ENCODE measurements at places on chromosomes 7 and 10.

DNA sequence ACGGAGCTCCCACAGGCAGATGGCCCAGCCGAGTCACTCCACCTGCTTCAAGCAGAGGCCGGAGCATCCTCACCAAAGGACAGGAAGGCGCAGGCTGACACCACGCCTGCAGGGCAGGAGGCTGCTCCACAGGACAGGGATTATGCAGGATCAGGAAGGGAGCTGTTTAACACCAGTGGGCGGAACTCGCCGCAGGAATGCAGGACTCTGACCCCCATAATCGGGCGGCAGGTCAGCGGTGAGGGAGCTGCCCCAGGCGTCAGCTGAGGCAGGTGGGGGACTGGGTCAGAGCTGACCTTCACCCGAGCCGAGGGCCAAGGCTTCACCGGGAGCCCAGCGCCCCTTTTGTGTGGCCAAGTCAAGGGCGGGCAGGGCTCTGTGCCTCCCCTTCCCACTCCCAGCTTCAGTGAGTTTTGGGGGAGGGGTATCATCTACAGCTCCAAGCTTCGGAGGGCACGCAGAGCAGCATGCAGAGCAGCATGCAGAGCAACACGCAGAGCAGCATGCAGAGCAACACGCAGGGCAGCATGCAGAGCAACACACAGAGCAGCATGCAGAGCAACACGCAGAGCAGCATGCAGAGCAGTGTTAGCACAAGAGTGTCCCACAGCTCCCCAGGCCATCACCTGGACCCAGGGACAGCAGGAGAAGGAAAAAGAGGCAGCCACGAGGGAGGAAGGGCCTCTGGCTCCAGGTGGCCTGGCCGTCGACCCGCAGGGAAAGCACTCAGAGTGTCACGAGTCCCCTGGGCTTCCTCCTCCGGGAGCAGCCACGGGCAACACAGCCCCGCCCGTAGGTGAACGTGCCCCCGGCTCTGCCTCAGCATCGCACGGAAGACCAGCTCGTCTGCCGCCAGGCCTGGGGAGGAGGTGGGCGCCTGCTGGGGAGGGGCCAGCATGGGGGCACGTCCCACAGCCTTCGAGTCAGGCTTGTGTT is 151.7 kb upstream of the PPP2R2D start:
- DNase-seq, result no peak

GRCh38 chr7:34900891-34901513 is 136.3 kb downstream of the DPY19L1 start:
- no peak for DNase-seq

DNA sequence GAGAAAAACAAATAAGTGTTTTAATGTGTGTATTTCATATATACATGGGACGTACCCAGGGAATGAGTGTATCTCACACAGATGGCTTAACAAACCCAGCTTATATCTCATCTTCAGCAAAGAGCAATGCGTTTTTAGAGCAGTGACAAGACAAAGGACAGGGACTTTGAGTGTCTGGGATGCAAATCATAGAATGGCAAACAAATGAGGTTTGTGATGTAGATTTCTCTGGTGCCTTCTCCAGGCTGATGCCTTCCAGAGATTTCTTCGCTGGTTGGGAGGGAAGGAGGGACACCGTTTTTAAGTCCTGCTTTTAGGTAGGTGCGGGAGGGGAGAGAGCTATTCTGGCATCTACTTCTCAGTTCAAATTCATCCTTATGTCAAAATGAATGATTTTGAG is 16.6 kb downstream of the LANCL2 start:
- DNase-seq, result no peak

DNA sequence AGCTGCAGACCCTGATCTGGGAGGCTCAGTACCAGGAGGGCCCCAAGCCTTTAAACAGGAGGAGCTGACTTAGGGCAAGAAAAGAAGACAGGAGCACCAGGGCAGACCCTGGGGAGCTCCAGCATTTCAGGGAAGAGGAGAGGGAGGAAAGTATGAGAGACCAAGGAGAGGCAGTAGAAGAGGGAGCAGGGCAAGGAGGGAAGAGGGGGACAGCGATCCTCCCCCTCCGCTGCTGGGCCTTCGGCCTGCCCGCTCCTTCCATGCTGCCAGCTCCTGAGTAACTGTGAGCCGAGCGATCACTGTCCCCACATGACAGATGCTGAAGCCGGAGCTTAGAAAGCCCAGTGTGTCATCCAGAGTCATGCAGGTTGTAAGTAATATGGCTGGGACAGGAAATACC is 65.9 kb downstream of the ALOX5 start:
- no peak for DNase-seq

DNA sequence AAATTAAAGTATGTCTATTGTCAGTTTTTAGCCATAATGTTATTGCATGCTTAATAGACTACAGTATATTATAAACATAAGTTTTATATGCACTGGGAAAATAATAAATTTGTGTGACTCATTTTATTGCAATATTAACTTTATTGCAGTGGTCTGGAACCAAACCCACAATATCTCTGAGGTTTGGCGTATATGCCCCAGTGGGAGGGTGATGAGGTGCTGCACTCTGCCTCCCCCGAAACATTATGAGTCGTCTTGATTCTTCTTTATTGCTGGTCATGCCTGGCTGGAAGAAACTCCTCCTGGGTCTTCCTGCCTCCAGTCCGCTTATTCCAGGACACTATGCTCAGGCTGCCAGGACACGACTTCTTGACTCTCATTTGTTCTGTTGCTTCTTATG is 88.4 kb downstream of the MTPN start:
- no peak for DNase-seq

GRCh38 chr10:103836861-103837260 is 18.5 kb downstream of the SH3PXD2A start:
- DNase-seq, result no peak

DNA sequence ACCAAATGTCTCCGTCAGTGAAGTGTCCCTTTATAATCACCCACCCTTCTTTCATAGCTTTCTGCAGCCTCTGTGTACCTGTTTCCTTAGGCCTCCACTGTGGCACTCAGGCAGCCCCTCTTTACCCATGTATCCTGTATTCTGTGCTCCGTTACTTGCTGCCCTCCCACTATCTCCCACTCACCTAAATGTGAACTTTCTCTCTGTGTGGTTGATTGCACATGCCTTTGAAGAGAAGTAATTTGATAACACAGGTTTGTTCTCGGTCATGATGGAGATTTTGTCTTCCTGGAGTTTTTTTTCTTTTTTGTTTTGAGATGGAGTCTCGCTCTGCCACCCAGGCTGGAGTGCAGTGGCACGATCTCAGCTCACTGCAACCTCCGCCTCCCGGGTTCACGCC is 61.5 kb downstream of the REEP3 start:
- no peak for DNase-seq

- no peak for DNase-seq
These were observed 283.0 kb downstream of the HDAC9 start for GRCh38 chr7:18778594-18778993.

DNA sequence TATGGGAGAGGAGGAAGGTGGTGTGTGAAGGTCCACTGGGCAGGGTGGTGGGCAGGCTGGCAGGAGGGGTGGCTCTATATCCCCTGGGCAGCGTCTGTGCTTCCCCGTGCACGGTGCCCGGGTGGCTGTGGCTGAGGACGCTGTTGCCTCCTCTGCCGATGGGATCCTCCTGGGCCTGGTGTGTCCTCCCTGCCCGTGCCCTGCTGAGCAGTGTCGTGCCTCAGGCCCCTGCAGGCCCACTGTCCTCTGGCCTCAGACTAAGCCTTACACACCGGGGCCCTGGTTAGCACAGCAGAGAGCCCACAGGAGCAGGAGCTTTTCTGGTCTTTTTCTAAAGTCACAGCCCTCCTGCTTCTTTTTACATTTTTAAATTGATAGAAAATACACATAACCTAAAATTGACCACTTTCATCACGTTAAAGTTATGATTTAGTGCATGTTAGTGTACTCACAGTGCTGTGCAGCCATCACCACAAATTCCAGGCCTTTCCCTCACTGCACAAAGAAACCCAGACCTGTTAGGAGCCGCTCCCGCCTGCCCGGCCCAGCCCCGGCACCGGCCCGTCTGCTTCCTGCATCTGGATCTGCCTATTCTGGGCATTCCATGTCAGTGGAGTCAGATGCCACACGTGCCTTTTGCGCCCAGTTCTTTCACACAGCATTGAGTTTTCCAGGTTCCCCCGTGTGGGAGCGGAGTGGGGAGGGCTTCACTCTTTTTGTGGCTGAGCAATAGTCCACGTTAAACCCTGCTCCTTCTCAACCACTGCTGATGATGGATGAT is 19.4 kb downstream of the PFKFB3 start:
- DNase-seq, result no peak

GRCh38 chr7:148328906-148329305 is 261.7 kb upstream of the C7orf33 start:
- DNase-seq, result no peak

DNA sequence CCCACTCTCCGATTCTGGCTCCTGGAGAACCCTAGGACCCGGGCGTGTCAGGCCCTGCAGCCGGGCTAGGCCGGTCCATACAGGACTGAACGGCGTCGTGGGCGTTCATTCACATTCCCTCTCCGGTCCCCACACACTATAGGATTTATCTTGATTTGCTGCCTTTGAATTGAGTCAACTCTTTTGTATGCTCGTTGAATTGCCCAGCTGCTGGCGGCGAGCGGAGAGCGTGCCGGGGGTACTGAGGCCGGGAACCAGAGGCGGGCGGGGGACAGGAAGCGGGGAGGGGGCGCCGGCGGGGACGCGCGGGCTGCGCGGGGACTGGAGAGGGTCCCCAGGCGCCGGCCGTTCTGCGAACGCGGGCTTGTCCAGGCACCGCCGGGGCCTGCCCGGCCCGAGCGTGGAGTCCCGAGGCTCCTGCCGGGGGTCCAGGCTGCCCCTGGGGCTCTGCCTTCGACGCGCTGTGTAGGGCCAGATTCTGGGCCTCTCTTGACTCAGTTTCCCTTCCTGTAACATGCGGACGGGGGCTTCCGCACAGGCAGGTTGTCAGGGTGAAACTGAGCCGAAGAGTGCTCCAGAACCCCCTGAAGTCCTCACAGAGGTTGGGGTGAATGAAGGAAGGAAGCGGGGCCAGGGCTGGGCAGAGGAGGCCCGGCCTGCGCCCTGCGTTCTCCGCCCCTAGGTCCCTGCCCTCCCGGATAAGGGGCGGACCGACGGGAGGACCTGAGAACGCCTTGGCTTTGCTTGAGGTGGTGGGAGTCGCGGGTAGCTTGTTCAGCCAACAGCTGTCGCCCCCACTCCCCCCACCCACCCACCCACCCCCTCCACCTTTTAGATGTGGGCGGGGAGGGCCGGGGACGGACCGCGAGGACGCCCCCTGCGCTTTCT is 769 bp upstream of the ELFN1 start:
- no peak for DNase-seq

DNA sequence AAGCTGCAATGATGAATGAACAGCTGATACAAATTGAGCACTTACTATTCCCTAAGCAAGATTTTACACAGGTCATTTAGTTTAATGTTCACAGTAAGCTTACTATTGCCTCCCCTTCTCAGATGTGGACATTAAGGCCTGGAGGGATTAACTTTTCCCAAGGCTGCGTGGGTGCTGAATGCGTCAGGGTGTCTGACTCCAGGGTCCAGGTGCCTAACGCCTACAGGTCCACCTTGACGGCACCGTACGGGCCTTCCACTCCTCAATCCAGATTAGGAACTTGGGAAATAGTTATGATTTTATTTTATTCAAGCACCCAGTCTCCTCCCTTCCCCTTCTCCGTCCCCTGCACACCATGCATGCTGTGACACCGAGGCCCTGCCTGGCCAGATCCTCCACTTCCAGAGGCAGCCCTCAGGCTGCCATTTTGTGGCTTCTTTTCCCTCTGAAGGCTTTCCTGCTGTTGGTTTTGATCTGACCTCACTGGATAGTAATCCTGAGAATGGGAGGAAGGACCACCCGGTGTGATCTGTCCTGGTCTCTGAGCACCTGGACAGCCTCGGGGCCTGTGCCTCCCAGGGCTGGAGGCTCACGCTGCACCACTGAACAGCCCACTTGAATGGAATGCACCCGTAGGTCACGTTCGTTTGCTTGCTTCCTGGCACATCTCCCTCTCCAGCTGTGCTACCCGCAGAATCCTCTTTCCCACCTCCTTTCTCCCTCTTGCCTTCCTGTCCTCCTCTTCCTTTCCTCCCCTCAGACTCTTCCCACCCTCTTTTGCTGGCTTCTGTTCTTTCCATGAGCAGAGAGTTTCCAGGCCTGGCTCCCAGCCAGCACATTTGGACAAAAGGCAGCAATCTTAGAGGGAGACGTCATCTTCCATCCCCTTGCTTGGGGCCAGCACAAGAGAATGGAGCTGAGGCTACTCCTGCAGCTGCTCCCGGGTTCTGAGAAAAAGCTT is 14.4 kb downstream of the DENND2A start:
- DNase-seq, result no peak

- DNase-seq, result no peak
These were observed 5.1 kb downstream of the STK32C start for GRCh38 chr10:132302421-132303310.

- DNase-seq, result no peak
These were observed 70.6 kb downstream of the MCMBP start for GRCh38 chr10:119801998-119802538.

GRCh38 chr7:102097601-102098161 is 189.0 kb upstream of the SH2B2 start:
- DNase-seq, result no peak

GRCh38 chr7:91556956-91557650 is 292.9 kb downstream of the FZD1 start:
- DNase-seq, result no peak

- peak; percentile 43 for DNase-seq
These were observed 7.7 kb downstream of the ZSCAN25 start for GRCh38 chr7:99624484-99624883.

GRCh38 chr7:137360087-137360679 is 16.6 kb upstream of the PTN start:
- DNase-seq, result no peak

DNA sequence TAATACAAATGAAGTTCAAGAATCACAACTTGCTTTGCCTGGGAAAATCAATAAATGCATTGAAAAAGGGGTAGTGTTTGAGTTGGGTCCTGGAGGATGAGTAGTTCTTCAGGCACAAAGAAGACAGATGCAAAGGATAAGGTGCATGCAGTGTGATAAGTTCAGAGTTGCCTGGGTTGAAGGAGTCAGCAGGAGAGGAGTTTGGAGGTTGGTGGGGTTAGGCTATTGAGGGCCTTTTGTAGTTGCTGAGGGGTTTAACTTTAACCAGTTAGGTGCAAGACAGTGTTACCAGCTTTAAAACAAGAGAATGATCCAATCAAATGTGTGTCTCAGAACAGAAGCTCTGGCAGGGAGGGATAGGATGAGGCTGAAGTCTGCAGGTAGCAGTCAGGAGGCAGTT is 44.3 kb upstream of the GLCCI1 start:
- DNase-seq, result no peak

- DNase-seq, result no peak
These were observed 155.3 kb downstream of the C10orf105 start for GRCh38 chr10:71564194-71564820.

GRCh38 chr7:120273476-120273975 is 551 bp downstream of the KCND2 start:
- no peak for DNase-seq

- DNase-seq, result no peak
These were observed 11.0 kb upstream of the IL6 start for GRCh38 chr7:22715969-22716368.

Measured in stimulated activated CD4-positive, alpha-beta T cell treated with anti-CD3 and anti-CD28 coated beads, Interleukin-12 subunit alpha, Interleukin-12 subunit beta, amount 100 ng/mL, for 24 hours (primary cell).